Stimulated activated CD8-positive, alpha-beta memory T cell treated with anti-CD3 and anti-CD28 coated beads, Interleukin-7, amount 100 ng/mL, for 1 hour (primary cell): ENCODE measurements at places on chromosomes 16 and 17.

DNA sequence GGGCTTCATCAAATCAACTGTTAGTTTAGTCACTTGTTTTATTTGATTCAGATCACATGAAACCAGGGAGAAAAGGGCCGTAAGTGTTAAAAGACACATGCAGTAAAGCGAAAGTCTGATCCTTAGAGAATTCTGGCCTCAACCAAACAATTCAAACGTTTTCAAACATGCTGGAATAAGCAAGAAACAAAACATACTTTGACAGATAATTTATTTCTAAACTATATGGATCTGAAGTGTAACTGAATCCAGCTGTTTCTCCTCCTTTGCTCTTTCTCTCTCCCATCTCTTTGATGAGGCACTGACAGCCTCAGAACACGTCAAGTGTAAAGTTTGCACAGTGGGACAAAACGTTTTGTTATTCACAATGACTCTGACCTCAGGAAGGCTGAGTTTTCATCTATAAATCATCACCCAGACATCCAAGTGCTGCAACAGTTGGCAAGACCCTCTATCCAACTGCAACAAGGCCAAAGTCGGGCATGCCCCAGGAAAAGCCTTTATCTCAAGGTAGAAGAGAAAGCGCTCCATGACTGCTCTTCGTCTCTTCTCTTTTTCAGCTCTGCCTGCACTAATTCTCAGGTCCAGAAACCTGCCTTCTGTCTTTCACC, 267.1 kb upstream of the MYOCD start:
- DNase-seq, result no peak

GRCh38 chr17:72671016-72671415, 421.5 kb downstream of the SLC39A11 start:
- no peak for DNase-seq

DNA sequence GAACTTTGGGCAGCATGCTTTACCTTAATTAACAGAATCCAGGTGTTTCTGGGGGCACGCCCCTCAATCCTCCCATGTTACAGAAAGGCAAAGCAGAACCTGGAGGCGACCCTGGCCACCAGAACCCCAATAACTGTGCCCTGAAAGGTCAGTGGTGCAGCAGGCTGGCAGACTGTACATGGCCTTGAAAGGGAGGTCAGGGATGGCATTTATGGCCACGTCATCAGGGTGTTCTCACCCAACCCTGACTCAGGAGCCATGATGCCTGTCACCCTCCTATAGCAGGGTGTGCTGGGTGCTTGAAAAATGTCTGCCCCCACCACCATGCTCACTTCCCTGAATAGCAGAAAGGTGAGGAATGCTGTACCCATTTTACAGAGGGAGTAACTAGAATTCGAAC, 177.7 kb downstream of the TMEM132E start:
- DNase-seq, result no peak

DNA sequence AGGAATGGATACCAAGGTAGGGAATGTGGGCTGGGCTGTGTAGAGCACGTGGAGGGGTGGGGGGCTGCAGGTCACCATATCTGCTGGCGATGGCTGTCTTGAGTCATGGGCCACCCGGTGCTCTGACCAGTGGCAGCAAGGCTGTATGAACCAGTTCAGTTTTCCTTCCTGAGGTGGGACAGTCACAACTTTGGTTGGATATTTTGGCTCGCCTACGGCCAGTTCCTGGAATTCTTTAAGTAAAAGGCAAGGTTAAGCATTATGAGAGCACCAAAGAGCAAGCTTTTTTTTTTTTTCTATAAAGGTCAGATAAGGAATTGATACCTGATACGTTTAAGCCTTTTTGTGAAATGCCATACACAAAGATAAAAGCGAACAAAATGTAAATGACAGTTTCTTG, 81.9 kb downstream of the USP22 start:
- no peak for DNase-seq

DNA sequence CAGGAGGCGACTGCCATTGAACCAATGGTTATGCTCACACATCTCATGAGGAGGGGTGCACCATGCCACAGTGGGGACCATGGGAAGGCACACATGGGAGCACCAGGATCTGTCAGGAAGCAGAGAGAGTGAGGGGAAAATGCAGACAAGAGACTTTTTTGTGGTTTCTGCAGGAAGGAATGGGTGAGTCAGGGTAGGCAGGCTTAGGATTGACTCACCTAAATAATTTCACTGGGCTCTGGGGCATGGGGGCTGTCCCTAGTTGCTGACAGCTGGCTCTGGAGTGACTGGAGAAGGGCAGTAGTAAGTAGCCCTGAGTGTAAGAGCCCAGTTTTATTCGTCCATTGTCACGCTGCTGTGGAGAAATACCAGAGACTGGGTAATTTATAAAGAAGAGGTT, 202.4 kb downstream of the AXIN2 start:
- DNase-seq, result no peak

GRCh38 chr16:22886927-22887326, 73.0 kb downstream of the HS3ST2 start:
- no peak for DNase-seq

GRCh38 chr16:67364600-67365235, 28.6 kb downstream of the TPPP3 start:
- no peak for DNase-seq

GRCh38 chr17:68820825-68821481, 134.2 kb downstream of the ABCA8 start:
- DNase-seq, result no peak

DNA sequence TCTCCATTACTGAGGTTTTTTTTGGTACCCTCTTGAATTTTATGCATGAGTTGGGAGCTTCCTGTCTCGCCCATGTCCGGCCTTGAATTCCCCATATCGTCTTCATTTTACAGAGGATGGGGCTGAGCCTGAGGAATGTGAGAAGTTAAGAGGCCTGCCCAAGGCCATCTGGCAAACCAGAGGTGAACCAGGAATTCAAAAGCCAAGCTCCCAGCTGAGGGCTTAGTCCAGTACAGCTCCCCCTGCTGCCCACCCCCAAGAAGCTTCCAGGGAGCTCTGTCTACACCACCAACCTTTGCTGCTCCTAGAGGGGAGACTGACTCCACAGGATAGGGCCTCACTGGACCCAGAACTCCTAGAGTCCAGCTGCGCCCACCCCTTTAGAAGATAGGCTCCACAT, 20.7 kb upstream of the C16orf78 start:
- DNase-seq, result no peak
